Activated T-cell treated with anti-CD3 and anti-CD28 coated beads, Interleukin-2, amount 50 U/mL, for 48 hours (primary cell): ENCODE measurements at places on chromosomes 5 and 9.

- DNase-seq = no peak
These were observed 522.4 kb upstream of the TLE4 start for GRCh38 chr9:79049371-79049770.

- DNase-seq = no peak
These were observed 73.6 kb upstream of the ALDH1B1 start for GRCh38 chr9:38318759-38319495.

DNA sequence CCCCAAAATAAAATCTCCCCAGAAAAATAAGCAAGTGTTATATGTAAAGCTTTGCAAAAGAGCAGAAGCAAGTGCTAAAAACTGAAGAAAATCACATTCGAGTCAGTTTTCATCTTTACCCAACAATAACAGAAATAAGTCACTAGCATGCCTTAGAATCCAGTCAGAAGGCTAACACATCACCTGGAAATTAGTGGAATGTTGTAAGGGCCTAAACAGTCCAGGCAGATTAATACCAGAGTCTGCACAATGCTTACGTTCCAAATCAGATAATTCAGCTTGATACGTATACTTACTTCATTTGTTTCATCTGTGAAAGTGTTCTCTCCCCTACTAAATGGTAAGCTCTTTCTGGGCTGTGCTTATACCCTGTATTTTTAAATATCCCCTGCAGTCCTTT is 42.7 kb downstream of the SUSD1 start:
- no peak for DNase-seq

DNA sequence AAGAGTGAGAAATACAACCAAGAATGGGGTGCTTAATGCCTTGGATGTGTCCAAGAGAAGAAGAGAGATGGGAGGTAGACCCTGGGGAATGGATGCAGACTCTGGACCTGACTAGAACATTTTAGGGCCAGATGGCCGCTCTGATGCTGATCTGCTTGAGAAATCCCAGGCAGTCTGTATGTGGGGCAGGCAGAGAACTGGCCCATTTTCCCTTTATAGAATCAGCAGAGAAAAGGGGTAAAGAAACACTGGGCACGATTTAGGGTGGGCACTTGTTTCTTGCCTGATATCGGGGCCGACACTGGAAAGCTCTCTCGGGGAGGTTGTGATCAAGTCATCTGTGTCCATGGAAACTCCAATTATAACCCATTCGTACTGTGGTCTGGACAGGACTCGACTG is 118.5 kb upstream of the FSTL4 start:
- DNase-seq = no peak

GRCh38 chr5:6766604-6767093 is 53.4 kb downstream of the TENT4A start:
- DNase-seq = peak; percentile 56

GRCh38 chr9:126411225-126411947 is 84.8 kb downstream of the MVB12B start:
- DNase-seq = no peak
